ENCODE measurements at places on chromosomes 11 and 22.

DNA sequence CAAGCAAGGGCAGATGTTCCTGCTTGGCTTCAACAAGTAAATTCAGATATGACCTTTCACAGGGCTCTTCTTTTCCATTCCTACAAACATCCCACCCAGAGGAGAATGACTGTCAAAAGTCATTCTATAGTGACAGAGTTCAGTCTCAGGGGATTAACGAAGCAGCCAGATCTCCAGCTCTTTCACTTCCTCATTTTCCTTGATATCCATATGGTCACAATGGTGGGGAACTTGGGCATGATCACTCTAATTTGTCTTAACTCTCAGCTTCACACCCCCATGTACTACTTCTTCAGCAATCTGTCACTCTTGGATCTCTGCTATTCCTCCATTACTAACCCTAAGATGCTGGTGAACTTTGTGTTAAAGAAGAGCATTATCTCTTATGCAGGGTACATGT is 15.0 kb upstream of the OR8B8 start:
- DNase-seq, result no peak

DNA sequence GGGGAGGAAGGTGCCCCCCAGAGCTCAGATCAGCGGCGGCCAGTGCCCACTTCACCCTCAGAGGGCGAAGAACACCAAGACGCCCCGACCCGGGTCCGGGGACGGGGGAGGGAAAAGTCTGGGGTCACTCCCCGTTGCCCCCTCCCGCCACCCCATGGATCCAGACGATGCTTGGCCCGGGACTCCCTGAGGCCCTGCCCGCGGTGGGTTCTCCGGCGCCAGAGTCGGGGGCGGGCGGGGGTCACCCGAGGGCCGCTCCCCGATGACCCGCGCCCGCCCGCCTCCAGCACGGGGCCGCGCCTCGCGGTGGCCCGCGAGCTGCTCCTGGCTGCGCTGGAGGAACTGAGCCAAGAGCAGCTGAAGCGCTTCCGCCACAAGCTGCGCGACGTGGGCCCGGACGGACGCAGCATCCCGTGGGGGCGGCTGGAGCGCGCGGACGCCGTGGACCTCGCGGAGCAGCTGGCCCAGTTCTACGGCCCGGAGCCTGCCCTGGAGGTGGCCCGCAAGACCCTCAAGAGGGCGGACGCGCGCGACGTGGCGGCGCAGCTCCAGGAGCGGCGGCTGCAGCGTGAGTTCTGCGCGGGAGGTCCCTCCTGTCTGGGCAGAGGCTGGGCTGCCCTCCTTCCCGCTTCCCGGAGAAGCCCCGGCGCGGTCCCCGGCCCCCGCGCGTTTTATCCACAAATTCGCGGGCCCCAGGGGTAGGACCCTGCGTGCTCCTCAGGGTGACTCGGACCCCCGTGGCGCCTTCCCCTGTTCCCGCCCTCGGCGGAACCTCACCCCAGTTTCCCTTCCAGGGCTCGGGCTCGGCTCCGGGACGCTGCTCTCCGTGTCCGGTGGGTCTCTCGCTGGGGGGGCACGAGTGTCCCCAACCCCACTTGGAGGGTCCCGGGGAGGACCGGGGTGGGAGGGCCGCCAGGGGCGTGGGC is 1.1 kb downstream of the NLRP6 start:
- DNase-seq, result no peak

DNA sequence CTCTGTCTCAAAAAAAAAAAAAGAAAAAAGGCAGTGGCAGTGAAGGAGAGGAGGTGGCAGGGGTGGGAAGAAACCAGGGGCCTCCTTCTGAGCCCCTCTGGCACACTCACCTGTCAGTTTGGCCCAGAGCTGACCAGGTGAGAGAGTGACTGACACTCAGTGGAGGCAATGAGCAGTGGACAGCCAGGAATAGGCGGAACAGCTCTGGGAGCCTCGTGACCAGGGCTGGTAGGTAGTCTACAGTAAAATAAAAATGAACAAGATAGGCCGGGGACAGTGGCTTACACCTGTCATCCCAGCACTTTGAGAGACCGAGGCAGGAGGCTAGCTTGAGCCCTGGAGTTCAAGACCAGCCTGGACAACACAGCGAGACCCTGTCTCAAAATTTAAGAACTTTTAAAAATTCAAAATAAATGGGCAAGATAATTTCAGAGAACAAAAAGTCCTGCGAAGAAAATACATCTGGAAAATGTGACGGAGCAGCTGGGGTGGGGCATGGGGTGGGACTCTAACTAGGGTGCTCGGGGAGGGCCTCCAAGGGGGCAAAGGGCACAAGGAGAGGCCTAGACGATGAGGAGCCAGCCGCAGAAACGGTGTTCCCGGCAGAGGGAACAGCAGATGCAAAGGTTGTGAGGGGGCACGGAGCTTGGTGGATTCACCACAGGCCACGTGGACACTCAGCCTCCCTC is 3.8 kb upstream of the PDXP start:
- DNase-seq, result no peak

- no peak for DNase-seq
These were observed 13.4 kb upstream of the MUC5B start for GRCh38 chr11:1209371-1210057.

DNA sequence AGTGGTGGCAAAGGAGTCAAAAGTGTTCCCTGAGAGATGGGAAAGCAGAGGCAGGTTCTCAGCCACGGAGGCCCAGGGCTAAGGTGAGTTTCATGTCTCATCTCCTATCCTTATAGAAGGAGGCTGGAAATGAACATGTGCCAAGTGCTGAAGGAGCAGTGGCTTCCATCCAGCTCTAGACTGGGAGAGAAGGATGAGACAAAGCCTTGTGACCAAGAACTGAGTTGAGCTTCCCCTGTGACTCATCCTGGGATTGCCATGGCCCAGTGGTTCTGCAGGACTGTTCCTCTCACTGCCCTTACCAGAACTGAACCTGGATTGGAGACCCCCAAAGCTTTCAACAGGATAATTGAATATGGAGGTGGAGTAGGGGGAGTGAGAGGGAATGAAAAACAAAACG is 16.7 kb upstream of the OR9Q1 start:
- no peak for DNase-seq

Measured in NAMALWA (cell line).